Mesenteric fat pad (tissue), 1 donor: ENCODE measurements at places on chromosomes 11 and 22. TPM values are rescaled to one million over a fixed set of nuclear protein-coding genes. Genes with fewer than 3 reads are reported as not detected.

The RNF169 gene
- total RNA-seq, result 13.6 TPM

The TSSK2 gene
- total RNA-seq, result not detected

- no peak for DNase-seq
Measured at GRCh38 chr11:128789497-128790150, 77.5 kb downstream of the KCNJ1 start.

DNA sequence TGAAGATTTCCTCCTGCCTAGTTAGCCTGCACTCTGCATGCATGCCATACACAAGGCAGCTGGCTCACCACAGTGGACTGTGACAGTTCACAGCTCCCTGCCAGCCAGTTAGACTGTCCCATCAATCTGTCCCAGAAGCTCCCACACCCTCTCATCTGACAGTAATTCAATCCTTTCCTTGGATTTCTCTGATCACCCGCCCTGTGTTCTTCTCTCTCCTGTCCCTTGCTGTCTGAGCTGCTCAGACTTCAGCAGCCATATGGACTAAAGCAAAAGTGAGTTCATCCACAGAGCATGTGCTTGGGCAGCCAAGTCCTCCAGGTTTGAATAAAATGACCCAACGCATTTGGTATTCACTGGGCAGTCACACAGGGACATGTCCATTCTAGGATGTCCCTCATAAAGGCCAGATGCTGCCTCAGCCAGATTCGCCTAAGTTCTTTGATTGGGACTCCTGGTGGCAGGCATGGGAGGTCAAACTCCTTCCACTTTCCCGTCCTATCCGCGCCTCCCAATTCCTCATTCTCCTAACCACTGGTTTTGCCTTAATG is 54.5 kb upstream of the ZBTB44 start:
- DNase-seq, result no peak

DNA sequence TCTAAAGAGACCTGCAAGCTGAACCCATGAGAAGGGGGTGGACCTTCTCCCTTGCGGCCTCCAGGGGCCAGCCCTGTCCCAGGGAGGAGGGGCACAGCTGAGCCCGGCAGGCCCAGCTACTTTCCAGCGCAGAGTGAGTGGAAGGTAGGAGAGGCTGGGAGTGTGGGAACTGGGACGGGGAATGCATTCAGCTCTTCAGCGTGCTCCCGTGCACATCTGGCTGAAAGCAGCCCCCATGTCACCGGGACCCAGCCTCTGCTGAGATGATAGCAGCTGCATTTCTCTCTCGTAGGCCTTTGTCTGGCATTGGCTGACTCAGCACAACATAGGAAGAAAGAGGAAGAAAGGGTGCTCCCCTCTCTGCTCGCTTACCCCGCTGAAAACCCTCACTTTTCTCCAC is 951.5 kb downstream of the TBC1D22A start:
- DNase-seq, result no peak

DNA sequence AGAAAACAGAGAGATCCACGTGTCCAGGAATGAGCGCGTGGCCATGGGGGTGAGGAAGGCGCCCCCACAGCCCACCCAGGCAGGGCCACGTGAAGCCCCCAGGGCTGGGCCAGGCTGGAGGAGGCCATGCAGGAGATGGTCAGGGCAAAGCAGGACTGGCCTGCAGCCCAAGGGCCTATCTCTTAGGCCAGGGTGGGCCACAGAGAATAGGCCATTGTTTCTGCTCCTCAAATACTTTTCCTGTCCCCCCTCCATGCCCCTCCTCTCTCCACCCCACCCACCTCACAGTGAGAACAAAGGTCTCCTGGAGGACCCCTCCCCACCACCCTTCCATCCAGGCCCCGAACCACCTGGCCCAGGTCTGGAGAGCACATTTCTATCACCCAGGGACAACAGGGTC is 8.3 kb upstream of the CDC42EP1 start:
- no peak for DNase-seq

GRCh38 chr11:31810779-31811647 is at the start of gene PAX6:
Gene PAX6, minus strand, starts transcription at chr11:31811322. Its CDS starts 4,911 bp downstream, at chr11:31806411.
- no peak for DNase-seq

- no peak for DNase-seq
Measured at GRCh38 chr11:86594746-86595145, 77.7 kb downstream of the ME3 start.

GRCh38 chr11:74581954-74582547 is 10.3 kb upstream of the POLD3 start:
- no peak for DNase-seq

DNA sequence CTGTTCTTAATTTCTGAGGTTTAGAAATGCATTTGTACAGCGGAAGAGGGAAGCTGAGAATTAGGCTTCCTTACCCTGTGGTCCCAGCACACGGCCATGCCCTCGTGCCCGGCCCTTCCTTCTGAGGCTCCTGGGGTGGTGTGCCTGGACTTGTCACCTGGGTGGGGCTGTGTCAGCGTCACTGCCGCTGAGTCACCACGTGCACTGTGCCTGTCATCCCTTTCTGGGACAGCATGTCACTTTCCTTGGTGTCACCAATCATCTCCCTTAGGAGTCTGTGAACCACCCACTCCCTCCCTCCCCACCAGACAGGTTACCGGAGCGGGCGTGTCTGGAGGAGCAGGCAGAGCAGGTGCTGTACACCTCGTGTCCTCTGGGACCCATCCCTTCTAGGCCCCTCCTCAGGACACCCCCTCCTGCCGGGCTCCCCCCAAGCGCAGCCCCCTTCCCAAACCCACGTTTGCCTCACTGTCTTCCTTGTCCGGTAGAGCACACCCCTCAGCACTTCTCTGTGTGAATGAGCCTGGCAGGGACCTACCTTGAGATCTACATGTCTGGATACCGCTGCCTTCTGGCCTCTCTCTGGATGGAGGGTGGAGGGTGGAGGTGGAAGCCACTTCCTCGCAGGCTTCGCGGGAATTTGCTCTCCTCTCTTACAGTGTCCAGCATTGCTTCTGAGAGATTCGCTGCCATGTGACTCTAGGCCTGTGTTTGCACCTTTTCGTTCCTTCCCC is 367.6 kb downstream of the TBC1D22A start:
- no peak for DNase-seq

DNA sequence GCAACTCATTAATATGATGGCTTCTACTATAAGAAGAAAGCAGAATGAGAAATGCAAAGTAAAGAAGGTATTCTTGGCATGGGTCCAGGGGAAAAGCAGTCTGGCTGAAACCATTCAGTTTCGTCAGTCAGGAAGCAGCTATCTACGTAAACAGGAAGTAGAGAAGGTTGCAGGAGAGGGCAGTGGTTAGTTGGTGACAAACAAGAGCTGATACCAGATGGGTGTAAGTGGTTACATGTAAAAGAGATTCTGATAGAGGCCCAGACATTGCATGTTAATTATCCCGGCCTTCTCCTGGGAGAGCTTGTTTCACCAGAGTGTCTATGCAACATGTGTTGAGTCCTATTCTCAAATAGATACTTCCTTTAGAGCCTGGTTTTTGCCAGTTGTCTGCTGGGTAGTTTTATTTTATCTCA is 58.4 kb upstream of the PSMA1 start:
- no peak for DNase-seq

GRCh38 chr22:38886333-38886732 is 14.3 kb upstream of the CBX6 start:
- DNase-seq, result no peak

GRCh38 chr11:119093942-119094815 is 7.5 kb downstream of the DPAGT1 start:
- DNase-seq, result no peak

DNA sequence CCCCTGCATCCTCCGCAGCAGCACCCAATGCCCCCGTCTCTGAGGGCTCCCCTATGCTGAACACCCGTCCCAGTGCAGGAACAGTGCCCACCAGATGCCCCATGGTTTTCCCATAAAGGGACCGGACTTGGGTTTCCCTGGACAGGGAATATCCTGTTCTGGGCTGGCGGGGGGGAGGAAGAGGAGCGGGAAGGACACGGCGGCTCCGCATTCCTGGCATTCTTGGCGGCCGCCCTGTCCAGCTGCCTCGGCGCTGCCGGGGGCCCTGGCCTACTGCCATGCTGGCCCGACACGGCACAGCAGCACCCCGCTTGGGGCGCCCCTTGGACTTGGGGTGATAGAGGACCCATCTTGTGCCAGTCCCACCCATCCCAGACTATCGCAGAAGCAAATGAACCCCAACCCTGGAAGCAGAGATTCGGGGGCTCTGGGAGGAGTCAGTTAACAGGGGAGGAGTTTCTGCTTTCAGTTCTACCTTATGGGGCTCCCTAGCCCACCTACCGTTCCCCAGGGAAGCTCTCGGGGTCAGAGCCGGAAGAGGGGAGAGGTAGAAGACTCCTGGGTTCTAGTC is 23.7 kb upstream of the CBX7 start:
- peak; percentile 89 for DNase-seq

GRCh38 chr22:50057278-50058060 is 629 bp downstream of the TTLL8 start:
- no peak for DNase-seq
